Lung (tissue), 17 donors: ENCODE measurements at places on chromosomes 2 and 18.
A peak's percentile ranks its signal among the peaks of the same experiment; 100 is the strongest.

DNA sequence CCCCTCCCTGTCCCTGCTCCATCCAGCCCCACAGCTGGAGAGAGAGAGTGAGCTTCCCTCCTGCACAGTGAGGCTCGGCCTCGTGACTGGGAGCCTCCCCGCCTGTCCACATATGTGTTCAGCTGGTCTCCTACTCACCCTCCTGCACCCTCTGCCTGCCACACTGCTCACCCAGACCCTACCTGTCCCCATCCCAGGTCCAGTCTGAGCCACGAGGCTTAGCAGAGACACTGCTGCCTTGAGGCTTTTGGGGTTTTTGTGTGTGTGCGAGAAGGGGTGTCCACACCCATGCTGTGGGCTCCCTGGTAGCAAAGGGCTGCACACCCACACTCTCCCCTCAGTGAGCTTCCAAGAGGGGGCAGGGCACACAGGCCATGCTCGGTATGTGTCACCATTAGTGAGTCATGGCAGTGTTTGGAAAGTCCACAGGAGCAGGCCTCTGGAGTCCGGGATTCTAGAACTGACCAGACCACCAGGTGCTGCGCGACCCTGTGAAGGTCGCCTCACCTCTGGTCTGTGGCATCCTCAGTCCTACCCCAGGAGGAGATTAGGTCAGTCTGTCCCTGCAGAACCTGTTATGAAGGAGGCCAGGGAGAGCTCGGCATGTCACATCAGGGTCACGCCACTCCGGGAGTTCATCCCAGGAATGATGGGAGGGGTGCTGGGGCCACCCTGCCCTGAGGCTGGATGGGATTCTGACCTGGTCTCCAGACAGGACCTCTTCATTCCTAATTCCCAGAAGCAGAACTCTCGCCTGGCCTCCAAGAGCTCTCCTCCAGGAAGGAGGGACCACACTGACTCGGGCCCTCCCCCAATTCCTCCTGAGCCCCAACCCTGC, 39.9 kb upstream of the SMAD7 start:
- peak; percentile 42 for DNase-seq

DNA sequence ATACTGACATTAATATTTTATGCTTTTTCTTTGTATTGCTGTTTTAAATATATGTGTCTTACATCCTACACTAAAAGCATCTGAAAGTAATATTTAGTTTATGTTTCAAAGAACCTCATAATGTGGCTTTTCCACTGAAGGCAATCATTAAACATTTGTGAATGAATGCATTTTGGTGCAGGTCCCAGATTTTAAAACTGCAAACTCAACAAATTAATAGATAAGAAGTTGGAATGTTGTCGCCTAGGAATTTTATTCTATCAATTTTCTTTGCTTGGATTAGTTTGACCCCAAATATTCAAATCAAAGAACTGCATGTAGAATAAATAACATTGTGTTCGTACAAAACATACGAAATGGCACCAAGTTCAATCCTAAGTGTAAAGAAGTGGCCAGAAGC, 44.7 kb downstream of the ATF2 start:
- no peak for DNase-seq

DNA sequence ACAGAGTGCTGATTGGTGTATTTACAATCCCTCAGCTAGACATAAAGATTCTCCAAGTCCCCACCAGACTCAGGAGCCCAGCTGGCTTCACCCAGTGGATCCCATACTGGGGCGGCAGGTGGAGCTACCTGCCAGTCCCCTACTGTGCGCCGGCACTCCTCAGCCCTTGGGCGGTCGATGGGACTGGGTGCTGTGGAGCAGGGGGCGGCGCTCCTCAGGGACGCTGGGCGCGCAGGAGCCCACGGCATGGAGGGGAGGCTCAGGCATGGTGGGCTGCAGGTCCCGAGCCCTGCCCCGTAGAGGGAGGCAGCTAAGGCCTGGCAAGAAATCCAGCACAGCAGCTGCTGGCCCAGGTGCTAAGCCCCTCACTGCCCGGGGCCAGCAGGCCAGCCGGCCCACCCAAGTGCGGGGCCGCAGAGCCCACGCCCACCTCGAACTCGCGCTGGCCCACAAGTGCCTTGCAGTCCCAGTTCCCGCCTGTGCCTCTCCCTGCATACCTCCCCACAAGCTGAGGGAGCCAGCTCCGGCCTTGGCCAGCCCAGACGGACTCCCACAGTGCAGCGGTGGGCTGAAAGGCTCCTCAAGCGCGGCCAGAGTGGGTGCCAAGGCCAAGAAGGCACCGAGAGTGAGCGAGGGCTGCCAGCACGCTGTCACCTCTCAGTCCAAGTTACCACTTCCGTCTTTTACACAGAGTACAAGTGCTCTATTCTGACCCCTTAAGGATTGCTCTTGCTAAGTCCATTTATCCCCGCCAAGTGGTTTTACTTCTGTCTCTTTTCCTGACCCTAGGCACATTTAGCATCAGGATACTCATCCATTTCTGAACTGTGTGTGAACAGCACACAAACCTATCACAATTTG, 1.7 kb upstream of the RPE start:
- no peak for DNase-seq

- no peak for DNase-seq
These were observed 164.7 kb downstream of the CCDC102B start for GRCh38 chr18:68962623-68963022.

DNA sequence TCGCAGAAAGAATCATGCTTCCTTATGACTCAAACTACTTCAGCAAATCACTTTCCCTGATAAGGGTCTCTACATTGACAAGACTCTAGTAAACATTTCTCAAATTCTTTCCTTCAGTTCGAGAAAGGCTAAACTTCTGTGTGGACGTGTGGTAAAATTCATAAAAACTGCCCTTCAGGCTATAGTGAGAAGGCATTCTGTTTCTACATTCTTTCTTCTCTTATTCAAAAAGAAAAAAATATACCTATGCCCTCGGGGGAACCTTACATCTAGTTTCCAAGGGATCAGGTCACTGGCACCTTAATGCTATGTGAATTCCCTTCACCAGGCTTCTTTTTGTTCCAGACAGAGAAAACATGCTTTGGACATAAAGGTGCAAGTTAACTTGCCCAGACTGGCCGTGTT, 4.9 kb downstream of the VIT start:
- DNase-seq, result peak; percentile 46

- no peak for DNase-seq
These were observed 442.3 kb upstream of the RGPD4 start for GRCh38 chr2:107384422-107384821.

- DNase-seq, result no peak
These were observed 1.1 kb downstream of the FNDC4 start for GRCh38 chr2:27493948-27494283.

DNA sequence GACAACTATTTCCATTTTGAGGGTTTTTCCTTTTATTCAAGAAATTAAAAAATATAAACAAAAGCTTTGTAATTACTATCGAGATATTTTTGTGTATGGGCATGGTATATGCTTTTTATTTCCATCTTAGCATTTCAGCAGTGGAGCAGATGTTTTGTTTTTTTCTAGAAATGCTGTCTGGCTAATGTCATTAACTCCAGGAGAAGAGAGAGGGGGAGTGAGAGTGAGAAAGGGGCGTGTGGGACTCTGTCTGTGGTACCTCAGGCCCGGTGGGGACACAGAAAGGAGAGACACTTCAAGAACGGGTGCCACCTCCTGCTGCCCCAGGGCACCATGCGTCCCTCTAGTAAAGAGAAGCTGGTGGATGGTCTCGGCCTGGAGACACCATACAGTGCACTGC, 34.7 kb downstream of the MYT1L start:
- no peak for DNase-seq

DNA sequence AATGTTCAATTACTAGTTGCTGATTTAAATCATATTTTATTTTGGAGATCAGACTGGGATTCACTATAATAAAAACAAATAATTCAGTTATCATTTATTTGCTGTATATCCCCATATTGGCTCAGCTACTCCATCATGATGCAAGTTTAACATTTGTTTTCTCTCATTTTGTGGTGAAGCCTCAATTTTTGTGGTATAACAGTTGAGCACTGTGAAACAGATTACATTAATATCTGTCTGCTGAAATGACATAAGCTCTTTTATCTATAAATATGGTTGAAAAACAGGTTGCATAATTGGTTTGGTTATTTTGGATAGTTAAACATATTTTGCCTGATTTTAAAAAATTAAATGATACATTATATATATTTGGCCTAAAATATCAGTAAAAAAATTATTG, 67.7 kb downstream of the DPP4 start:
- no peak for DNase-seq

DNA sequence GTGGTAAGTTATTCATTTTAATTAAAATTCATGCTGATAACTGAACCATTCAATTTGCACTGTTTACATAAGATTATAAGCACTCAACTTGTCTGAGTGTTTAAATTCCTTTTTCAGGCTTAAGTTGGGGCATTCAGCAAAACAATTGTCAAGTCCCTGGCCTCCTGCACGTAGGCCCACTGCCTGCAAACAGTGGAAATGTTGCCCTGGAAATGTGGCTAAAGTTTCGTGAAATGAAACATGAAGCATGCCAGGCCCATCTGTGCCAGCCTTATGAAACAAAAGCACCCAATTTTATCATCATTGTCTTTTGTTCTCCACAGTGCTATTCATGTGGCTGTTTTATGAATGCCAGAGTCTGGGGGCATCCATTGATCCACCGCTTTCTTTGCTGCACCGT, 163.7 kb downstream of the PTGR3 start:
- peak; percentile 73 for DNase-seq

GRCh38 chr2:78411303-78411702, 614.2 kb upstream of the REG3G start:
- DNase-seq, result no peak

DNA sequence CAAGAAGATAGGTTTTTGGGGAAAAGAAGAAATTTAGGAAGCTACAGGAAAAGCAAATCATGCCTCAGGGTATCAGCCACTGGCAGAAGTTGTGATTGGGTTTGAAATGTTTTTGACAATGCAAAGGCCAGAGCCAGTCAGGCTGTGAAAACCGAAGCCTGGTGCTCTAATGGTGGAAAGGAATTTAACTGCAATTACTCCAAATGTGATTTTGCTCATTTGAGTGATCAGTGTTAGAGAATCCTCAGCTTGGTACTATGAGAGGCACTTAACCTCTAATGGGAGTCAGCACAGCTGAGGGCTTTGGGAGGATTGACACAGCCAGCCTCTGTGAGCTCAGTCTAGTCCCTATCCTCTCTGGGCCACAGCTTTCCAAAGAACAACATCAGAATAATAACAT, 176.5 kb downstream of the LRRTM1 start:
- no peak for DNase-seq

- DNase-seq, result peak; percentile 97
These were observed 165.6 kb upstream of the NABP1 start for GRCh38 chr2:191512216-191512835.

DNA sequence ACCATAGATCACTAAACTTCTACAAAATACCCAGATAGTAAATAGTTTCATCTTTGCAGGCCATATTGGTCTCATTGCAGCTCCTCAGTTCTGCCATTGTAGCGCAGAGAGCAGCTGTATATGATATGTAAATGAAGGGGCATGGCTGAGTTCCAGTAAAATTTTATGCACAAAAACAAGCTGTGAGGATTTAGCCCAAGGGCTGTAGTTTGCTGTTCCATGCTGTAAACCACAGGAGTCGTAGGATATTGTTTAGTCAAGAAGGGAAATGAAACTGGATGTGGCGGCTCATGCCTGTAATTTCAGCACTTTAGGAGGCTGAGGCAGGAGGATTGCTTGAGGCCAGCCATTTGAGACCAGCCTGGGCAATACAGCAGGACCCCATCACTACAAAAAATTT, 83.0 kb downstream of the MGAT5 start:
- no peak for DNase-seq

DNA sequence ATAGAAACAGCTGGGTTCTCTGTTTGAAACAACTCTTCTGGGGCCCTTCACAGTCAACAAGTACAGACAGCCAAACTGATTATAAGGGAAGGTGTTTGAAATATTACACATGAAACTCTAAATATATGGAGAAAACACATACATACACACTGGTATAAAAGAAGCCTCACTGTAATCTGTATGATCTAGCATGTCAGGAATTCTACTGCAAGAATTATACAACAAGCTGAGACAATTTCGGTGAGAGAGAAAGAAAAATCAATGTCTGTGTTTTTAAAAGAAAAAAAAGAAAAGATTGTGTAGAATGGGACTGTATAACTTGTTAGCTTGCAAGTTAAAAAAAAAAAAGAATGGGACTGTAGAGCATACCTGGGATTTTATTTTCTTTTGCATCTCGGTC, 26.3 kb downstream of the IRS1 start:
- peak; percentile 40 for DNase-seq

GRCh38 chr2:129400826-129401225, 578.6 kb upstream of the RAB6C start:
- DNase-seq, result peak; percentile 9

GRCh38 chr2:3536682-3537632, 17.6 kb upstream of the ADI1 start:
- peak; percentile 68 for DNase-seq

DNA sequence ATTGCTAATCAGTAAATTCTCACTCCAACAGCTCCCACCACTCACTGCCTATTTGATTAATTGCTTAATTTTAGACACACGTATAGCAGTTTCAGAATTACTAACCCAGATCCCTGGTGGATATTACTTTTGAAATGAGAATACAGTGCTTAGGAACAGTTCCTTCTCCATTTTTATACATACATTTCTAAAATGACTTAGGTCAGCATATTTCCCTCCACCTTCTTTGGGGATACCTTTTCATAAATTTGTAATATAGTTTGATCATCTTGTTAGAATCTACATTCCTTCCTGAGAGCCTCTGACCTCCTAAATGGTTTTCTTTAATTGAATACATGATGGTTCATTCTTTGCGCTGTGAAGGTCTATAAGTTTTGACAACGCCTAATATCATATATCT, 279.8 kb upstream of the NETO1 start:
- DNase-seq, result no peak

- DNase-seq, result no peak
These were observed 94.1 kb upstream of the MC4R start for GRCh38 chr18:60466677-60467076.

DNA sequence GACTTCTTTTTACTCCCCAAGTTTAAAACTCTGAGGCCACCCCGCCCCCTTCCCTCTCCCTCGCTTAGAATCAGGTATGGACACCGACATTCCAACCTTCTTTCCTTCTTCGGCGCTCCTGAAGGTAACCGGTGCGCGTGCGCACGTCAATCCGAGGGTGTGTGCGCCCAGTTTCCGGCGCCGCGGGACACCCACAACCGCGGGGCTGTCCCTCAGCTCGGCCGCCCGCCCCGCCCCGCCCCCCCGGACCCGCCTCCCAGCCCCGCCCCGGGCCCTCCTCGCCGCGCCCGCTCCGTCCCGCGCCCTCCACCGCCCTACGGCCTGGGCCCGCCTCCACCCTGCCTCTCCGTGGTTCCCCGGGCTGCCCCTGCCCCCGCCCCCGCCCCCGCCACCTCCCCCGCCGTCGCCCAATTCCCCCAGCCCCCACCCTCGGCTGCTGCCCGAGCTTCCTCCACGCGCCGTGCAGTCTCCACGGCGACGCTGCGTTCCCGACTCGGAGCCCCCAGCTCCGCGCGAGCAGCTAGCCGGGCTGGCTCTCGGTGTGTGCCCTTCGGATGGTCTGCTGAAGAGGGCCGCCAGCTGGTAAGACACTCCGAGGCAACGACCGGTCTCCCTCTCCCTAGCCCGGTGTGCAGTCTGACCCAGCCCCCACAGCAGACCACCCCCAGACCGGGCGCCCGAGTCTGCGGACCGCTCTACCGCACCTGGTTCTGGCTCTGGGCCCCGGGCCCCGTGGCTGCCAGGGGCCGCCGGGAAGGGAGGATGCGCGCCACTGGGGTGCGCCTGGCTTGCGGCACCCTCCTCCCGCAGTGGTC, 635 bp downstream of the ERICH2 start:
- DNase-seq, result peak; percentile 88
